ENCODE measurements at places on chromosomes 11 and 22.

DNA sequence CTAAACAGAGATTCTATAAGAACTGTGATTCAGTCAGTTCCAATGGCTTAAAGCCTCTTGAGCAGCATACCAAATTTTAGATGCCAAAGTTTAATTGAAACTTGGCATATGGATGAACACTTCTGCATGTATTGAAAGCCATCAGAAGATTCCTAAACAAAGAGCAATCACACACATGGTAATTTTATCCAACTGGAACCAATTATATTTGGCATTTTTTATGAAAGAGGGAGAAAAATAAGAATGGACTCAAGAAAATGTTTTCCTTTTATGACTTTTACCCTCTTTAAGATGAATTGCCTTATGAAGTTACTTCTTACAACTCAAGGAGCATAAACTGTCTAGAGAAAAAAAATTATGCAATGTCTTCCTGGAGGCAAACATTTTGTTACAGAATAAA is 7.4 kb downstream of the TRPC6 start:
- no peak for DNase-seq

- no peak for DNase-seq
Observed at GRCh38 chr11:57675176-57675941, 7.4 kb downstream of the ZDHHC5 start.

DNA sequence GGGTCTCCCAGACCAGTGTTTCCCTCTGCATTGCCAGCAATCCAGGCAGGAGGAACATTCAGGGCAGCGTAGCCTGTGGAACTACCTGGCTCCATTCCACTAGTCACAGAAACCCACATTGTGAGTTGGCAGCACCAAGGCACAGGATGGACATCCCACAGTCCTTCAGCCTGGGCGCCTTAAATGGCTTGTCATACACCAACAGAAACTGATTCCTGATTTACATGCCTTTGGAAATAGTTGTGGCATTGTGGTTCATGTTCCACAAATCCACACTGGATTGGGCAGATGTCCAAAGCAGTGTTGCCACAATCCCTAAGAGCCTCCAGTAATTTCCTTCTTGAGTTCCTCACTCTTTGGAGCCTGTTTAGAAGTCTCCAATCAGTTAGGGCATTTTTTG is 225.6 kb downstream of the BLID start:
- no peak for DNase-seq

DNA sequence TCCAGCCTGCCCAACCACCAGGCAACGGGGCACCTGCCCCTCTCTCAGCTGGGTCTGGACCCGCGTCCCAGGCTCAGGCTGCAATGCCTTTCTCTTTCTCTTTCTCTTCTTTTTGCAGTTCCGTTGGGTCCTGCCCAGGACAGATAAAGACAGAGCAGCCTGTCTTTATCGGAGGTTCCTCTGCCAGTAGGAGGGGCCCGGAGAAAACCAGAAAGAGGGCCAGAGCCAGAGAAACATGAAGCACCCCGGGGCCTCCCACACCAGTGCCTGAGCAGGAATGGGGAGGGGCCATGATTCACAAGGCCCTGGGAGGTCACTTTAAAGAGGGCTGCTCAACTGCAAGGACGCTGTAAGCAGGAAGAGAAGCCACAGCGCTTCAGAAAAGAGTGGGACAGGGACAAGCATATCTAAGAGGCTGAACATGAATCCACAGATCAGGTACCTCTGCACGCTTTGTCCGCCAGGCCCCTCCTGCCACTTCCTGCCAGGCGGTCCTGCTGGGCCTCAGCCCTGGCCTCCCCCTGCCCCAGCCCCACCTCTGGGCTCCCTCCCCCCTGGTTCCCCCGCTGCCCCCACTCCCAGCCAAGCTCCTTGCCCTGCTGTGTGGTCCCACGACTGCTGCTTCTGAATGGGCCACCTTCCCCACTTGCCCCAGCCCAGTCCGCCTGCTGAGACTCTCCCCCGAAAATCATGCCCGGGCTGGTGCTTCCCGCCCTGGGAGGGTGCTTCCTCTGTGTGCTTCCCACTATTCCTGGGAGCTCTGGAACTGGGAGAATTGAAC is at the start of gene APOBEC3C:
Gene APOBEC3C, plus strand, starts transcription at position 316 of the 781 bp plus-strand sequence. Its CDS starts 106 bp downstream, at position 422.
- peak; percentile 95 for DNase-seq

- no peak for DNase-seq
Observed at GRCh38 chr11:90391756-90392155, 168.9 kb upstream of the CHORDC1 start.

GRCh38 chr11:112966561-112966960 is 5.3 kb downstream of the NCAM1 start:
- DNase-seq: no peak

GRCh38 chr22:42873356-42873755 is 16.3 kb upstream of the ARFGAP3 start:
- DNase-seq: no peak

GRCh38 chr11:94638301-94638901 is 71.2 kb downstream of the PIWIL4 start:
- no peak for DNase-seq

GRCh38 chr11:14253421-14253820 is 105.6 kb downstream of the RRAS2 start:
- DNase-seq: no peak

DNA sequence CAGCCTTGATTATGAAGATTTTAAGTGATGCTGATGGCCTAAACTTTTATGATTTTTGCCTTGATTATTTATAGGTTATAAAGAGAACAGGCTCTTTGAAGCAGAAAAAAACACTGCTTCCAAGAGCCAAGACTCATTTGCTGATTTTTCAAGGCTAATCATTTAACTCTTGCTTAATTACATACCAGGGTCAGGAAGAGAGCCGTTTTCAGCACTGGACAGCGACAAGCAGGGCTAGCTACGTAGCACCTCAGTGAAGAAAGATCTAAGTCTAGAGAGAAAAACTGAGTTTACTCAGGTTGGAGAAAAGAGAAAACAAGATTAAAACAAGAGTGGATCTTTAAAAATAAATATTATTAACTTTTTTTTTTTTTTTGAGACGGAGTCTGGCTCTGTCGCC is 615.4 kb upstream of the B3GAT1 start:
- DNase-seq: peak; percentile 48

GRCh38 chr11:112514011-112514740 is 253.5 kb upstream of the PLET1 start:
- no peak for DNase-seq

DNA sequence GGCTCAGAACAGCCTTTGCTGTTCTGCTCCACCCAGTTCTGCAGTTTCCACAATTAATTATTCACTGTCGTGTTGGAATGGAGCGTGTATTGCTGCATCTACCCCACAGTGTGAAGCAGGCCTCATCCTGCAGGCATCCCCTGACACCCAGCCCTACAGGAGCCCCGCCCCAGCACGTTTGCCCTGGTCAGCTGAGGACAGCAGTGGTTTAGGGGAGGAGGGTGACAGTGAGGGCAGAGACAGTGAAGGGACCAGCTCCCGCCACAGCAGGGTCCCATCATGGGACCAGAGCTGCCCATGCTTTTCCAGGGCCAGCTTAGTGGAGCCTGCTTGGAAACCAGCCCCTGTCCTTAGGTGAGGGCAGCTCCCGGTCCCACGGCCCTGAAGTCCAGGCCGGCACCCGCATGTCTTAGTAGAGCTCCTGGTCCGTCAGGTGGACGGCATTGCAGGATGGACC is 273.0 kb downstream of the TBC1D22A start:
- DNase-seq: no peak

GRCh38 chr22:24594569-24595120 is 1.8 kb upstream of the LRRC75B start:
- DNase-seq: no peak

DNA sequence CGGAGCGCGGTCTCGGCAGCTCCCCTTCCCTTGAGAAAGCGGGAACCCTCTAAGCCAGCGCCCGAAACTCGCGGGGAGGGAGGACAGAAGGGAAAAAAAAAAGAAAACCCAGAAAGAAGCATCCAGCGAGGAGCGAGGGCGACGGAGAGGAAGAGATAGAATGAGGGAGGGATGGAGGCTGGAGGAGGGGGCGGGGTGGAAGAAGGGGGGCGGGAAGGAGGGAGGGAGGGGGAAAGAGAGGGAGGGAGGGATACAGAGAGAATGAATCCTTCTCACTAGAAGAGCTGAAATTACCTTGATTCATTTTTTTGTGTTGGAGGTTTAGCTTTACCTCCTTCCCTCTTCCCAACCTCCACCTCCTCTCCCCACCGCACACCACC is 19.3 kb upstream of the BDNF start:
- DNase-seq: no peak

GRCh38 chr11:10494636-10495463 is 39.8 kb downstream of the AMPD3 start:
- peak; percentile 33 for DNase-seq

GRCh38 chr22:20437613-20438426 is at the start of gene SCARF2:
Gene SCARF2 (minus strand): TSS chr22:20437825. CDS start chr22:20437754, 71 bp downstream.
- no peak for DNase-seq

DNA sequence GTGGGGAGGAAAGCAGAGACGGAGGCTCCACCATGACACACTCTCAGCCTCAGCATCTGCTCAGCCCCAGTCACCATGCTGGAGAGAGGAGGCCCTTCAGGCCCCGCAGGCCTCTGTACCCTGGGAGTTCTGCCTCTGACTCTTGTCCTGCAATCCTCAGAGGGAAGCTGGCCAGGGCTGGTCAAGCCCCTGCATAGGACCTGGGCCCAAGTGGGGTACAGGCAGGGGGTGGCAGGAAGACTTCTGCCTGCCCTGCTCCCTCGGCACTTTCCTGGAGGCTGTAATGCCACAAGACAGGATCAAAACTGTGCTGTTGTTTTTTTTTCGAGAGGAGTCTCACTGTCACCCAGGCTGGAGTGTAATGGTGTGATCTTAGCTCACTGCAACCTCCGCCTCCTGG is 33.7 kb downstream of the LRRC74B start:
- DNase-seq: no peak

DNA sequence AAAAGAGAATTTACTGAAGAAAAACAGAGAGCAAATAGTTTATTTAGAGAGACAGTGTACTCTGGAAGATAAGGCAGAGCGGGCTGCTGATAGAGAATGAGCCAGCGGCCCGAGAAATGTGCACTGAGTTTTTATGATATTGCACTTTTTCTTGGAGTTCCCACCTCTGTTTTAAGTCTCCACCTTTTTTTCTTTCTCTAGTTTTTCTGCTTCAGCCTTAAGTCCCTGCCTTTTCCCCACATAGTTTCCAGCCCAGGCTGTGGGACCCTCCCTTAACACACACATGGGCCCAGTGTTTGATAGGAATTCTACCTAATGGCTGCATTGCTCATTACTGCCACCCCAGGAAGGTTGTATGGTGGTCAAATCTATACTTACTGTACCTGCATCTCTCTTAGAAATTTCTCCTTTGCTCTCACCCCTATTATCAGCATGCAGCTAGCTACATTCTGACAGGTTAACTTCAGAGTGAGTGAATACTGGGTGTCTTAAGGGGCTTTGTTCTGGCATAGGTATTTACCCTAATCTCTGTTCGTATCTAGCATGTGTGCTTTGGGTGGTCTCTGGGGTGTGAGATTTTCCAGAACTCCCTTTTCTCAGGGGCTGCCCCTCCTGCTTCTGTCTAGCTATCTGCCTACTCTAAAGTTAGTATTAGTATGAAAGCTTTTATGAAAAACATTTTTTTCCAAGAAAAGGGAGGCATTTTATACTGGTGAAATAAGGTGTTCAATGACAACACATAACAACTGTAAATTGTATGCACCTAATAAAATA is 127.3 kb upstream of the TOP3B start:
- DNase-seq: no peak

- no peak for DNase-seq
Observed at GRCh38 chr11:111644922-111645321, 42.7 kb downstream of the SIK2 start.

GRCh38 chr11:133362916-133363315 is 169.4 kb downstream of the OPCML start:
- no peak for DNase-seq

- DNase-seq: no peak
Observed at GRCh38 chr11:36500315-36500721, 9.8 kb downstream of the TRAF6 start.

- DNase-seq: no peak
Observed at GRCh38 chr11:133887692-133888332, 42.5 kb upstream of the SPATA19 start.

DNA sequence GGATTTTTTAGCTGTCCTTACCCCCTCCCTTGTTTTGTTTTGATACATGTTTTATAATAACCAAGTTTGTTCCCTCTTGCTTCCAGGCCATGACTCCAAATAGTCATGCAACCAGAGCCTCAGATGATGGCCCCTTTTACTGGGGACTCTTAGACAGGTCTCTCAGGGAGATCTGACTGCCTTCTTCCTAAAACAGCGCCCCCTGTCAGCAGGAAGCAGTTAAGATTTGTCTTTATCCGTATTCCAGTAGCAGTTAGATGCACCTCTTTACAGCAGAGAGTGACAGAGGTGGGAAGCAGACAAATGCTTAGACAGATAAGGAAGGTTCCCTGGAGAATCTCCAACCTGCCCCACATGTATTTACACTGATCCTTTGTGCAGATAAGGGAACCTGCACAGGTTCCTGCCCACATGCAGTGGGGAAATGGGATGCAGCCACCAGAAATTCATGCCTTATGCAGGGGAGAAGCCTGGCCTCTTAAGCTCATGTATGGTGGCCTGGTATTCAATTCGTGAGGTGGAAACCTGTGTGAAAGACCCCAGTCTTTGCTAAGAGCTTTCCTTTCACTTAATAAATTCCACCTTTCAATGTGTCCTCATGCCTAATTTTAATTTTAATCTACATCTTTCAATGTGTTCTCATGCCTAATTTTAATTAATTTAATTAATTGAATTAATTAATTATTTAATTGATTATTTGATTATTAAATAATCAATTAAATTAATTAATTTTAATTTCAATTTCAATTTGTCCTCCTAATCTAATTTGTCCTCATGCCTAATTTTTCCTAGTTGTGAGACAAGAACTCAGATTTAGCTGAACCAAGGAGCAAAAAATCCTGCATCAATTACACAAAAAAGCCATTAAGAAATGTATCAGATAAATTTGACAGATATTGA is 11.5 kb upstream of the GLYAT start:
- no peak for DNase-seq

- peak; percentile 64 for DNase-seq
Observed at GRCh38 chr22:35582861-35583670, 34.1 kb downstream of the MB start.

DNA sequence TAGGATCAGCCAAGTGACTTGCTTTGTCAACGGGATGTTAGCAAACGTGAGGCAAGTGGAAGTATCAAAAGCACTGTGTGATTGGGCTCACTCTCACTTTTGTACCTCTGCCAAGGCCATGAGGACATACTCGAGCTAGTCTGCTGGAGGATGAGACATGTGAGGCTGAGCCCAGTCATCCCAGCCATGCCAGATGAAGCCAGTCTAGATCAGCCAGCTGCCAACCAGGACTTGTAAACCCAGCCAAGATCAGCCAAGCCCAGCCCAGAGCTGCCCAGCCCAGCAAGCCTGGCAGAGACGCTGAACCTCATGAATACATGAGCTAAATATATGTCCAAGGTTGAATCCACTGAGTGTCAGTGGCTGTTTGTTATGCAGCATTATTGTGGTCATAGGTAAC is 369.7 kb downstream of the MN1 start:
- DNase-seq: no peak
